ENCODE measurements at places on chromosomes 3 and 15. TPM values are rescaled to one million over a fixed set of nuclear protein-coding genes. Genes with fewer than 3 reads are reported as not detected.

ECE2 gene
- 3.7 TPM for total RNA-seq

CTXN2 gene
- total RNA-seq: 0.82 TPM

GUCA1C gene
- total RNA-seq: not detected

HEG1 gene
- total RNA-seq: 5.7 TPM

CISH gene
- 0.41 TPM for total RNA-seq

SERPINI2 gene
- total RNA-seq: 0.41 TPM

PLA2G4F gene
- not detected for total RNA-seq

SLC9A9 gene
- 4.9 TPM for total RNA-seq

DNA sequence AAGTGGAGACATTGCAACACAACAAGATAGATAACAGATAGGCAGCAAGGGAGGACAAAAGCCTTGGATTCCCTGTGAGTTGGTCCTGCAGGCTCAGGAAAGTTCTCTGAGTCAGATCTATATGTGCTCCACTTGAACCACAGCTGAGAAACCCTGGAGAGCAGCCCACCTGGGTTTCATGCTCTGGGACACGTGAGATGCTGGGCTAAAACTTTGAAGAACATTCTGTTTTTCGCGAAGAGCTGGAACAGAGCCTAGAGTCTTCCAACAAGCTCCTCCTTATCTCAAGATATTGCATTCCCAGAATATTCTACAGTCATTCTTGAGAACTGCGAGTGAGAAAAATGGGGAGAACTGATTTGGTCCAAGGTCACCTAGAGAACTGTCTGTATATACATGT lies 583.0 kb upstream of the ROBO1 start:
- no peak for DNase-seq

GRCh38 chr15:101068523-101068960 lies 149.4 kb downstream of the LRRK1 start:
- no peak for DNase-seq

GRCh38 chr15:80173022-80173759 lies 20.4 kb downstream of the FAH start:
- peak; percentile 53 for DNase-seq

DNA sequence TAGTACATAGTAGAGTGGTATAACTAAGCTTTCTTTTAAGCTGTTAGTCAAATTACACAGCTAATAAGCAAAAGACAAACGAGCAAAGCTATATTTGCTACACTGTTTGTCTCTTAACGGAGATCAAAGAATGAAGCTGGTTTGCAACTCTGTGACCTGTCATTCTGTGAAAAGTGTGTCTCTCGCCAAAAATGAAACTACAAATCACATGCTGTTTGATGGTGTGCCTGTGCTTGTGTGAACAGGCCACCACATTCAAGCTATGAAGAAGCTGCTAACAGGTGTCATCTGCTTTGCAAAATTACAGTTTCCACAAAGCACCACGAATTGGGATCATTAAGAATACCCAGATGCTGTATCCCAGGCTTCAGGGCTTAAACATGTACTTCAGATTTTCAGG lies 667.8 kb upstream of the NAALADL2 start:
- no peak for DNase-seq

- no peak for DNase-seq
These were observed 116.3 kb downstream of the TMCO5A start for GRCh38 chr15:38050529-38051448.

GRCh38 chr3:119243712-119244111 lies 3.0 kb upstream of the B4GALT4 start:
- no peak for DNase-seq

DNA sequence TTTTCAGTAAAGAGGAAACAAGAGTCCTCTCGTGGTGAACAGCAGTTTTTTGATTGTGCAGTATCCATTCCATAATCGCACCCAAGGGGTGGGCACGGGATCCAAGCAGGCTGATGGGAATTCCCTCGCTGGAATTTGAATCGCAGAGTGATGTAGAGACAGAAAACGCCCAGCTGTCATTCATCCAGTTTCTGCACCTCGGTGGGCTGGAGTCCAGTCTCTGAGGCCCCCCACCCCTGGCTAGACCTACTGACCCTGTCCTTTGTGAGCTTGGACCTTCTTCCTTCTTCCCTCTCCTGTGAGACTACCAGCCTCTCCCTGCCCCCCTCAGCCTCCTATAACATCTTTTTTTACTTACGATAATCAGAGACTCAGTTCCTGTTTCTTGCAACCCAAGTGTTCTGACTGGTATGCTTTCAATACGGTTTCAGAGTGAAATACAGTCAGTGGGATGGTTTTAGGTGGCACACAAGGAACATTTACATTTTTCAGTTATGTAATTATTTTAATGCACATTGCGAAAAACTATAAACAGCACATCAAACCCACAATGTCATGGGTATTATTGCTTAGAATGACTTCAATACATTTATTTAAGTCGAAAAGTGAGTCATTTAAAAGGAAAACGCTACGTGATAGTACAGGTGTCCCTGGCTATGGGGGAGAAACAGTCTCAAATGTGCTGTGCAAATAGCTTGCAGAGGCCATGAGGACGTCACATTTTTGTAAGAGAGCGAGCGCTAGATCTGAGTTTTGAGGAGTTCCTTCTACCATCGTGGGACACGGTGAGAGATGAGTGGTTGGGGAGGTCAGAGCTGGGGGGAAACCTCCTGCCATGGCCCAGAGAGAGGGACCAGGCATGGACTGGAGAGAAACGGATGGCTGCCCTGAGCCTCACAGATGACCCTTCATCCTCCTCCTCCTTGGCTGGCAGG lies 37.5 kb upstream of the CHST2 start:
- no peak for DNase-seq

DNA sequence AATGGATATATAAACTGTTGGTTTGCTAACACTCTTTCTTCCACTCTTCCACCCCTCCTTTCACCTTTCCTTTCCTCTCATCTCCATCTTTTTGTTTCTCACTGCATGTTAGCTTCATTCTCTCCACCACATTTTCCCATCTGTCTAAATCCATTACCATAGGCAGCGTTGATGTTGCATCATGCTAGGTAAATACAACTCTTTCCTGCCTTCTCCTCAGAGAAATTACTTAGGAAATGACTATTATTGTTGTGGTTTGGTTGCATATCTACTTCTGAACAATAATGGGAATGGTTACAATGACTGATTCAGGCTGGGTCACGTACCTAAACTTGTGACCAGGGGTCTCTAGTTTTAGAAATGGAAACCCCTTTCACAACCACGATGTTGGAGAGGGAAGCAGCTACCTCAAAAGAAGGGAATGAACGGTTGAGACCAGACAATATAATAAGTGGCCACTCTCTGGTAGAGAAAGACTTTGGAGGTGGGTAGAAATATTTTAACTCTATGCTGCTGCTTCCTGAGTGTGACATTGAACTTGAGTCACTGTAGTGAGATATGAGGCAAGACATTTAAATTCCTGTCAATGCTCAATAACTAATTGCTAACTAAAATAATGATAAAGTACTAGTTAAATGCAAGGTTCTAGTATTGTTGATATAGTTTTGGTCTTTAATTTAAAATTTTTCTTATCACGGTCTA lies 314.1 kb upstream of the TGFBR2 start:
- no peak for DNase-seq

DNA sequence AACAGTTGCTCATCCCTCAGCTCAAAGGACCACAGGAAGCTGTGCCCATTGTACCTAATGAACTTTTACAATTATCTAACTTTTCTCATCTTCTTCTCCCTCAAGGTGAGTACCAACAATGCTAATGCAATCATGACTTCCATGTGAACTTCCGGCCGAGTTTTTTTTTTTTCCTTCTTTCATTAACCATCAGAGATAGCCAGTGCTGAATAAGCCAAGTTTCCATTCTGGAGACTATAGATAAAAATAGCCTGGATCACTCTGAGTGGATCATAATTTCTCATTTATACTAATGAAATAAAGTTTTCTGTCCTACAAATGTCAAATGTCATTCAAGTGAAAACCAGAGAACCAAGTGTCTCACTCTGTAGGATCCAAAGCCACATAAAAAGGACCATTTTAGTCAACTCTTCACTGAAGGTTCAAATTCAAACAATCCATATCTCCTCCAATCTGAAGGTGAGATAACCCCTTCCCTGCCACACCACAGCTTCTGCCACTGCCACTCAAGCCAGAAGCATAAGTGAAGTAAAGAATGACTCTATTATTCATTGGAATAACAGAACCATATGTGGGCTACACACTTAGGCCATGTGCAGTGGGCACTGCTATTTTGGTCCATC lies 5.5 kb downstream of the SUMF1 start:
- no peak for DNase-seq

- no peak for DNase-seq
These were observed 623.4 kb upstream of the SGO1 start for GRCh38 chr3:20809356-20809755.

- DNase-seq: no peak
These were observed 185.8 kb upstream of the DCBLD2 start for GRCh38 chr3:99087277-99087676.

- DNase-seq: no peak
These were observed 178.6 kb upstream of the TRIM42 start for GRCh38 chr3:140499114-140499757.

- DNase-seq: no peak
These were observed 113.3 kb downstream of the PGPEP1L start for GRCh38 chr15:98894312-98894711.

- DNase-seq: no peak
These were observed 13.5 kb upstream of the APOD start for GRCh38 chr3:195597229-195597628.
